Right ventricle myocardium superior (tissue), 1 donor: ENCODE measurements at places on chromosomes 7 and 10. TPM values are rescaled to one million over a fixed set of nuclear protein-coding genes. Genes with fewer than 3 reads are reported as not detected.

Gene EPHA1
- total RNA-seq: 0.08 TPM

Gene CLDN3
- total RNA-seq: not detected

Gene PTPRN2
- 1.2 TPM for total RNA-seq

Gene SLC16A12
- total RNA-seq: 1.3 TPM

Gene CNPY1
- not detected for total RNA-seq

Gene TBXAS1
- 4.2 TPM for total RNA-seq

Gene PTF1A
- total RNA-seq: not detected

- DNase-seq: no peak
Measured at GRCh38 chr10:128024426-128024825, 101.8 kb downstream of the MKI67 start.

GRCh38 chr7:11896663-11897062 lies 64.7 kb upstream of the THSD7A start:
- DNase-seq: no peak

- no peak for DNase-seq
Measured at GRCh38 chr7:16368885-16369284, 52.5 kb downstream of the CRPPA start.

- DNase-seq: no peak
Measured at GRCh38 chr7:14144109-14144508, 154.6 kb upstream of the ETV1 start.

DNA sequence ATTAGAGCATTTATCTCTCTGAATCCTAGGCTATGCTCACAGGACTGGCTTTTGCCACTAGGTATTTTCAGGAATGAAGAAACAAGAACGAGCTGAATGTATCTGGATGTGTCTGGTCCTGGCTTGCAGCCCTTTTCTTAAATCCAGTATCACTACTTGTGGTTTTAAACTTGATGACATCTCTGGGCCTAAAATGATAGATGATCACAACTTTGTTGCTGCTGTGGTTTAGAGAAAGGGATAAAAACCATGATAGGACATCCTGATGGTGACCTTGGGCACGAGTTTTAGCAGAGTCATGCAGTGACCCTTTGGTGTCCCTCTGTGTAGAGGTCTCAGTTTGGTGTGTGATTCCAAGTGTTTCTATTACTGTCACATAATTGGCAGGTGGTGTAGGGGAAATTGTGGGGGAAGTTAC lies 31.7 kb upstream of the SEMA3C start:
- no peak for DNase-seq

GRCh38 chr10:31103112-31103511 lies 71.4 kb upstream of the ZNF438 start:
- DNase-seq: no peak

- DNase-seq: no peak
Measured at GRCh38 chr7:40263752-40264390, 129.1 kb downstream of the SUGCT start.

DNA sequence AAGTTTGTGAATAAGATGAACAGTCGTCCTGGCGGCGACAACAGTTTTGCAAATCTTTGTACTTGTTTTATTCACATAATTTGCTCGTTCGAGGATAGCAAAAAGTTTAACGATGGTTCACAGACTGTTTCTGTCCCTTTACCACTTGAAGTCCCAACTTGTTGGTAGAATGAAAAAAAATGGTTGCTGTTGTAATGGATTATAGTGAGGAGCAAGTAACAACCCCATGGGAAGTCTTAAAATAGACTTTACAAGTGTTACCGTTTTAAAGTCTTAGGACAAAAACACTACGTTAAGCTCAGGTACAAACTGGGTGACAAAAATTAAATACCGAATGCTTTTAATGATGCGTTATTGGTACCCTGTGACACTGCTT lies 589 bp downstream of the LSM8 start:
- no peak for DNase-seq

GRCh38 chr10:77385315-77385714 lies 252.3 kb downstream of the KCNMA1 start:
- DNase-seq: no peak

DNA sequence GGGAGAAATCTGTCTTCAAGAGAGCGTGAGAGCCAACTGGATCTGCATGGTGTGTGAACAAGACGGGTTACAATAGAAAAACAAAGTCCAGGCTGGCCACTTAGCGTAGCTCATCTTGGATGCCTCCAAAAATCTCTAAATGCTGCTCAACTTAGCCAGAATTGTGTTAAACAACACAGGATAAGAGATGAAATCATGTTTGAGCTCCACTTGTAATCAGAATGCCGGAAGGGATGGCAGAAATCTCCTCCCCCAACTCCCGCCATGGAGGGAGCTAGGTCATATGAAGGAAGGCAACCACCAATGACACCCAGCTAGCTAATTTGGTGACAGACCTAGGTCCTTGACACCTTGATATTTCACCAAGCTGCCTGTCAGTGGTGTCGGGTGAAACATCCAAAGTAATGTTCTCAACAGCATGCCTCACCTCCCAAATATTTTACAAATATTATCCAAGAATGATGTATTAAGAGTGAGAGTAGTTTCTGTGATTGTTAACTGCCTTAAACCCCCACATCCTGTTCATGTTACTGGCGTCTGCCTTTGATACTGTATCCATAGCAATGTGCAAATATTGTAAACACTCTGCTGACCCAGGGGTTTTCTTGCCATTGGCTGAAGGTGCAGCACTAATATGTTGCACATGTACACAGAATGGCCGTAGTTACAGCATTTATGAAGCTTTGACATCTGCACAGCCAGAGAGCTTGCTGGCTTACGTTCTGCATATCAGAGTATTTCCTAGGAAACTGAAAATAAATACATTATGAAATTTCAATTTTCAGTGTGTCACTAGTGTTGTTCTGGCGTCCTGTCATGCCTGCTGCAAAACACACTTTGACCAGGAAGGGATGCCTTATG lies 25.8 kb downstream of the TMEM254 start:
- DNase-seq: no peak

DNA sequence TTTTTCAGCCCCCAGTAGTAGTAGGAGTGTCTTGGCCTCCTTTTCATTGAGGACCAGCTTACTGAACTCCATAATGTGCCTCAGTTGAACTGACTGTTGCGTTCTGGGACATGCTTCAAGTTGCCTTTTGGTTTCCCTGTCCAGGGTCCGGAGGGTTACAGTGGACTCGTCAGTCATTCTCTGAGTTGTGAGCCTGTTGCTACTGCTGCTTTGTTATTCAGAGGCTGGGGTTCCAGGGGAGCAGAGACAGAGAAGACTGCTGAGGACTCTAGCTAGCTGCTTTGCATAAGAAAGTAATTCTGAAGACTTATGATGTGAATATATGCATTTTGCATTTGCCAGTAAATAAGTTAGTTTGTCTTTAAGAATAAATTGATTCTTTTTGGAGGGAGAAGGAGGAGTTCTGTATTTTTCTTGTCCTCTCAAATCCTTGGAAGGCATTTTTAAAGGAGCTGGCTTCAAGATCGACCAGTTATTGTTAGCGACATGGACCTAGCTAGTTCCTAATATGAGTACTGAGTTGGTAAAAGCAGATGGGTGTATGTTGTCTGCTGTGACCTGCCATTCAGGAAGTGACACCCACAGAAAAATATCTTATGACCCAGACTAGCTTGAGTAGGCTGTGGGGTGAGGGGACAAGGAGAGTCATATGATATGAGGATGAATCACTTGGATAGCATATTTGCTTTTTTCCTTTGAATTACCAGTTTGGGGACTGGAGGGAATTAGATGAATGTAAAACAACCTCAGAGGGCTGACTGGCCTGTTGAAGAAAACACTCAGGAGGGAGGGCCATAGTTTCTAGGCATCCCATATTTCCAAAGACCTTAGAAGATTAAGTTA lies 8.3 kb downstream of the PI4K2A start:
- DNase-seq: no peak

GRCh38 chr10:63462442-63462841 lies 3.3 kb downstream of the JMJD1C start:
- DNase-seq: no peak

- DNase-seq: no peak
Measured at GRCh38 chr7:24827027-24827426, 69.8 kb upstream of the GSDME start.

DNA sequence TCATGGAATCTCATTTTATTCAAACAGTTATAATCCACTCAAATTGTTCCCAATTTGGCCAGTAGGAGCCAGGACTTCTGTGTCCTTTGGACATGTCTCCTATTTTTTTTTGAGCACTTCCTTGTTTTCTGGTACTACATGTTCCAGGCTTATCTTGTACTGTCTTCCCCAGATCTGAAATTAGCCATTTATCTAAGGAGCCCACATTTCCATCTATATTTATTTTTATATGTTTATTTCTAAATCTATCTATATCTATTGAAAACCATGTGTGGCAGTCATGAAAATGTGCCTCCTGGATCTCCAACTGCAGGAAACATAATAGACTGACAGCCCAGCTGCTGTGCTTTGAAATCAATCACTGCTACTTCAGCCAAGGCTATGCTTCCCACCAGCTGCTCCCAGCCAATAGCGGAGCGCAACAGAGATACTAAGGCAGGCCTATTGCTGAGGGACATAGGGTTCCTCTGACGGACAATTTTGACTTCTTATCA lies 147.1 kb downstream of the LRRC4 start:
- DNase-seq: no peak

- DNase-seq: no peak
Measured at GRCh38 chr10:93124580-93125318, 51.1 kb downstream of the CYP26A1 start.

- no peak for DNase-seq
Measured at GRCh38 chr10:1432161-1432560, 305.2 kb downstream of the ADARB2 start.

DNA sequence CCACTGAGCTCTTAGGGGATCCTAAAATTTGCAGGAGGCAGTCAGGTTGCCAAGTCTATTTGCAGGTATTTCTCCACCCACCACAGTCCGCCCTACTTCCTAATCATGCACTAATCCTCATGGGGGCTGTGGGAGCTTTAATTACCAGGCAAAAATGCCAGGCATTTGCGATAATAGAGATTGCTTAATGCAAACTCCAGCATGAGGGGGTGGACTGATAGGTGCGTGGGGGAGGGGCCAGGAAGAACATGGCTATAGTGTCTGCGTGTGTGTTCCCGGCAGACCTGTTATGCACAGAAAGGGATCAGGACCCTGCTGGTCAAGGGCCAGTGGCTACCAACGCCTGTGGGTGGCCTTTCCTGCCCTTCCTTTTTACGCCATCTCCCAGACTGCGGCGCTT lies 15.6 kb upstream of the AQP1 start:
- DNase-seq: no peak

DNA sequence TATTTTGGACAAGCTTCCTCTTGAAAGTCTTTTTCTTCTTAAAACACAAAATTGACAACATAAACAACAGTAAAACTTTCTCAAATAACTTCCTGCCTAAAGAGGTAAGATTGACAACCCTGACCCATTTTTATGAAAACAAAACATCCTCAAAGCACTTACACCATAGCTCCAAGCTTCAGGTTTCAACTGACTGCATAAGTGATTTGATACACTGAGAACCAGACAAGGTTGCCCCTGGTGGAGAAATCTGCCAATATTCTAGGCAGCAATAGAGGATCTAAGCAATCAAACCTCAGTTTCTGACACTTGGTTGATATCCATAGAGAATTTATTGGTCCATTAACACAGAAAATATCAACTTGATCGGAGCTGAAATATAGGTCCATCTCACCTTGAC lies 147.8 kb downstream of the ELAPOR2 start:
- DNase-seq: no peak

DNA sequence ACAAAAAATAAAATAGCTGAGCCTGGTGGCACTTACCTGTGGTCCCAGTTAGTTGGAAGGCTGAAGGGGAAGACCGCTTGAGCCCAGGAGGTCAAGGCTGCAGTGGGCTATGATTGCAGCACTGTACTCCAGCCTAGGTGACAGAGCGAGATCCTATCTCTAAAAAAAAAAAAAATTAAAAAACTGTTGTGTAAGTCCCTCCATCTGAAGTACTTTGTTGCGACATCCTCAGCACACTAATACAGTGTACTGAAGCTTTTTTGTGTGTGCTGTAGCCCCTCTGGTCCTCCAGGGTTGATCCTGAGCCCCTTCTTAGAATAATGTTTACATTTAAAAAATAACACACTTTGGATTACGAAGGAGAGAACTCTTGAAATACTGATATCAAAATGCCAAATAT lies 71.3 kb downstream of the PFKFB3 start:
- no peak for DNase-seq

GRCh38 chr10:97297556-97298222 lies 5.3 kb upstream of the ARHGAP19 start:
- DNase-seq: no peak

DNA sequence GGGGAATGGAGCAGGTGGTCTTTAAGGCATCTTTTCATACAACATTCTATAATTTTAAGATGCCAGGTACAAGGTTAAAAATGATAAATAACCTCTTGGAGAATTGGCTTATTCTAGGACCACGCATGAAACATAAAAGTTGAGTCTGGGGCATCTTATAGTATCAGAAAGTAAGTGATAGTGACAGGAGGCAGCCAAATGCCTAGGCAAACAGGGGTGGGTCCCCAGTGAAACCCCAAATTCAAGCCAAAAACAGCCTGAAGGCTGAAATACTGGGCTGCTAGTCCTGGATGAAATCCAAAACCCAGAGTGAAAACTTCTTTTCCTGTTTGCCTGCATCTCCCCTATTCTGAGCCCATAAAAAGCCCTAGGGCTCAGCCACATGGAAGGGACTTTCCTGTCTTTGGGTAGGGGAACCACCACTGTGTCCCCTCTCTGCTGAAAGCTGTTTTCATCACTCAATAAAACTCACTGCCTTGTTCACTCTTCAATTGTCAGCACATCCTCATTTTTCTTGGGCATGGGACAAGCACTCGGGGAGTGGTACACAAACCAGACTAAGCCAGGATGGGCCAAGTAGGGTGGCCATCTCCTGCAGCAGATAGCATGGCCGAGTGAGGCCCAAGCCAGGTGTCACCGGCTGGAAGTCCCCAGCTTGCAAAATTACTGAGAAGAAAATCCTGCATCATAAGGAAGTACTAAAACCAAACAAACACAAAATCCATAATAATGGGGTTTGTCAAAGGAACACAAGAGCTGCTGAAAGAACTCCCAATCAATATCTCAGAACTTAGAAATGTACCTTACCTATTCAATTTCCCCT lies 241.6 kb upstream of the GALNT17 start:
- no peak for DNase-seq

DNA sequence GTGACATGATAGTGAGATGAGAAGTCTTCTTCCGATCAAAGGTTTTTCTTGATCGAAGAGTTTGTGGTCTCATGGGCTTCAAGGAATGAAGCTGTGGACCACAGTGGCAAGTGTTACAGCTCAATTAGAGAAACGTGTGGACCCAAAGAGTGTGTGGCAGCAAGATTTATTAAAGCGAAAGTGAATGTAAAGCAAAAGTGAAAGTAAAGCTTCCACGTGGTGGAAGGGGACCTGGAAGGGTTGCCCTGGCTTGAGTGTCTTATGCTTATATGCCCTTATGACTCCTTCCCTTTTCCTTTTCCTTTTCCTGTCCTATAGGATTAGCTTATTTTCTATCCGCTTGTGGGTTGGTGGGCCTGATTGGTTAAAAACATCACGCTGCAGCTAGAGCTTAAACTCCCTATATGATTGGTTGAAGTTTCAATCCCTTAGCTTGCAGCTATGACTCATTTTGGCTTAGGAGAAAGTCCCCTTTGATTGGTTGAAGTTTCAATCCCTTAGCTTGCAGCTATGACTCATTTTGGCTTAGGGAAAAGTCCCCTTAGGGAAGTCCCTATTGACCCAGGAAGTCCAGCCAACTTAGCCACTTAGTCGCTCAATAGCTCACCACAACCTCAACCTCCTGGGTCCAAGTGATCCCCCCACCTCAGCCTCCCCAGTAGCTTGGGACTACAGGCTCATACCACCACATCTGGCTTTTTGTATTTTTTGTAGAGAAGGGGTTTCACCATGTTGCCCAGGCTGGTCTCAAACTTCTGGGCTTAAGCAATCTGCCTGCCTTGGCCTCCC lies 34.7 kb downstream of the MRPS24 start:
- DNase-seq: no peak
